Suppressor macrophage (primary cell): ENCODE measurements at places on chromosomes 13 and 19.

GRCh38 chr13:39051157-39051556 lies 12.9 kb downstream of the NHLRC3 start:
- DNase-seq: peak; percentile 37

DNA sequence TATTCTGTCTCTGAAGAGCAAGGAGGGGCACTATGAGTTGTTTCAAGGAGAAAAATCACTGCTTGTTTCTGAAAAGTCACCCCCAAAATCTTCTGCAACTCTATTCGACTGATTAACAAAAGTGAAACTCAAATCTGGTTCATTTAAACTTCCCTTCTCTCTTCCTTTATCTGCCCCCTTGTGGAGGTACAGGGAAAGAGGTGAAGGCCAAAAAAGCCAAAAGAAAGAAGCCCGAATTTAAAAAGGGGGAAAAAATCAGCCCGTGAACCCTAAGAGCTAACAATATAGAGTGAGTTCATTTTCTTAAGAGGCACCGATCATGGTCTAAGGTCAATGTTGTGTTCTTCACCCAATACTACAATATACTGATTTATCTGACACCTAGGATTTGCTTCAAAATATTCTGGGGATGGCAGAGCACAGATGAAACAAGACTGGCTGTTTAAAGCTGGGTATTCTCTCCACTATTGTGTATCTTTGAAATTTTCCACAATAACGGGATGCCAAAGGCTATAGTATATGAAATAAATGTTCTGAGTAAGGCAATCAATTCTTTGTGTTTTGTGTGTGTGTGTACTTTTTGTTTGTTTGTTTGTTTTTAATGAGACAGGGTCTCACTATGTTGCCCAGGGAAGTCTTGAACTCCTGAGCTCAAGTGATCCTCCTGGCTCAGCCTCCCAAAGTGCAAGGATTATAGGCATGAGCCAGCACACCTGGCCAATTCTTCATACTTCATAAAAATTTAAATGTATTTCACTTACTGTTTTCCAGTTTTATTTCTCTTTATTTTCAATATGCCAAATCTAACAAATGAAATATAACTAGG lies 55.0 kb upstream of the EEF1AKMT1 start:
- peak; percentile 85 for DNase-seq

GRCh38 chr13:114164053-114164452 lies 15.0 kb upstream of the CFAP97D2 start:
- no peak for DNase-seq

- no peak for DNase-seq
Observed at GRCh38 chr13:46606970-46607369, 54.0 kb downstream of the LRCH1 start.

DNA sequence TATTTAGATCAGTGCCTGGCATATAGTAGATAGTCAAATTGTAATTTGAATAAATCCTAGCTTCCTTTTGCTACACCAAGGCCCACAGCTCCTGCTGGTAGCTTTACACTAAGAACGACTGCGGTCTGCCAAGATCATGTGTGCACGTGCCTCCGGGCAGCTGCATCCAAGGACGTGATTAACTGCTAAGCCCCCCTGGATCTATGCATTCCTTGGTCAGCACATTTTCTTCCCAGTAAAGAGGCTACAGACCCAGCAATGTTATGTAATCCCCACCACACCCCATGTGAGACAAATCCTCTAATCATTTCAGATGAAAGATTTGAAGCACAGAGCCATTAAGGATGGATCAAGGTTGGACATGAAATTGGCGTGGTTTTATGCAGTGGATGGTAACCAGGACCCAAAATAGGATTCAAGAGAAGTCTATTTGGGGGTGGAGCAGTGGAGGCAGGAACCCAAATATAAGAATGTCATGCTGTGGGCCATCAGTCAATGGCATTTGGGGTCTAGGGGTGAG lies 65.2 kb upstream of the PEG3 start:
- DNase-seq: no peak

DNA sequence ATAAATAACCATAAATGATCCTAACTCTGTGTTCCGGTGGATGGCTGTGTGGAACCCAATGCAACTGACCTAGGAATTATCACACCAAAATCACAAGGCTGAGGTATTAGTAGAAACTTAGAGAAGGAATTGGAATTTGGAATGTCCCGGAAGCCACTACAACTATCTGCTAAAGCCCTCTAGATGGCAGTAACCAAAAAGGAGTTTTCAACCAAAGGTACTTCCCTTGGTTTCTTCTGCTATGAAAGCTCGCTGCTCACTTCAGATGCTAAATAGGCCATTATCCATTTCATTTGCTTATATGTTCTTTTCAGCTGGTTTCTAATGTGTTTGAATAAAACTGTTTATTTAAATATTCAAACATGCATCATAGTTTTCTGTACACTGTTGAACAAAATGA lies 1589.1 kb upstream of the SPRY2 start:
- no peak for DNase-seq

GRCh38 chr13:29746148-29746677 lies 104.2 kb downstream of the UBL3 start:
- no peak for DNase-seq

DNA sequence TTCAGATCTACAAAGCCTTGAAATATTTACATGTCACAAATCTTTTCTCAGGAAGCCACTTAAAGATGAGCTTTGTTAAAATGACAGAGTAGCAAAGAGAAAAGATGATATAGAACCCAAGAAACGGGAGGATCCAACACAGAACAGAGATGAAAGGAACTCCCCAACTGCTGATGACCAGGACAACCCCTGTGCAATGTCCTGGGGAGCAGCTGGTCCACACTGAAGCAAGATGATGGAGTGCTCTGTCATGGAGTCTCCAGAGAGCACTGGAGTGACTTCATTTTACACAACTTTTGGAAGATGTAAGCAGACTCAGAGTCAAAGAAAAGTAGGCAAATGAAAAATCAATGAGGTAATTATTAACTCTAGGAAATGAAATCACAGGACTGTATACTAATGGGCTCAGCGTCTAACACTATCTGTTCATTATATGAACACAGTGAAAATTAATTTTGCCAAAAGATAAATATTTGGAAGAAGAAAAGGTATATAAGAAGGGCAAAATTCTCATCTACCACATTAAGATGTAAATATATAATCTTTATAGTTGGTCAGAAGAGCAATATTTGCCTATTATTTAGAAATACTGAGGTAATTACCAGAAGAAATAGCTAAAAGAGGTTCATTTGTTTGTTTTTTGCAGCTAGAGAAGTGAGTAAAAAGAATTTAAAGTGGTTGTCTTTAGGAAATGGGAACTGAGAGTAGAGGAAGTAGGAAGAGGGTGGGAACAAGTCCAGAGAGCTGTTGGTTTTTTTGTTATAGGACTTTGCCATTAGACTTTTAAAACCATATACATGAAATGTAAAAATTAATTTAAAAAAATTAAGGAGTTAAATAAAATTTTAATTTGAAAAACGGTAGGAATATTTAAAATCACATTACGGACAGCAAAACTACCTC lies 30.5 kb downstream of the MTRF1 start:
- DNase-seq: peak; percentile 17

- DNase-seq: no peak
Observed at GRCh38 chr19:575527-576506, 3.4 kb downstream of the BSG start.

DNA sequence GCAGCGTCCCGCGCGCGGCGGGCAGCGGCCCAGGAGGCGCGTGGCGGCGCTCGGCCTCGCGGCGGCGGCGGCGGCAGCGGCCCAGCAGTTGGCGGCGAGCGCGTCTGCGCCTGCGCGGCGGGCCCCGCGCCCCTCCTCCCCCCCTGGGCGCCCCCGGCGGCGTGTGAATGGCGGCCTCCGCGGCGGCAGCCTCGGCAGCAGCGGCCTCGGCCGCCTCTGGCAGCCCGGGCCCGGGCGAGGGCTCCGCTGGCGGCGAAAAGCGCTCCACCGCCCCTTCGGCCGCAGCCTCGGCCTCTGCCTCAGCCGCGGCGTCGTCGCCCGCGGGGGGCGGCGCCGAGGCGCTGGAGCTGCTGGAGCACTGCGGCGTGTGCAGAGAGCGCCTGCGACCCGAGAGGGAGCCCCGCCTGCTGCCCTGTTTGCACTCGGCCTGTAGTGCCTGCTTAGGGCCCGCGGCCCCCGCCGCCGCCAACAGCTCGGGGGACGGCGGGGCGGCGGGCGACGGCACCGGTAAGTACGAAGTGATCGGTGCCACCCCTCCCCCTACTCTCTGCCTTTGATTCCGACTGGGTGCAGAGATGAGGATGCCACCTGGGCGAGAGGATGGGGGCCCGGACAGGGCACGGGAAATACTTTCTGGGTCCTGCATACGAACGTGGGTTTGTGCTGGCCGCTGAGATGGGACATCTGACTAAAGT lies 874 bp downstream of the TRIM28 start:
- peak; percentile 91 for DNase-seq

- DNase-seq: peak; percentile 37
Observed at GRCh38 chr13:36395280-36395679, 37.0 kb upstream of the CCNA1 start.

DNA sequence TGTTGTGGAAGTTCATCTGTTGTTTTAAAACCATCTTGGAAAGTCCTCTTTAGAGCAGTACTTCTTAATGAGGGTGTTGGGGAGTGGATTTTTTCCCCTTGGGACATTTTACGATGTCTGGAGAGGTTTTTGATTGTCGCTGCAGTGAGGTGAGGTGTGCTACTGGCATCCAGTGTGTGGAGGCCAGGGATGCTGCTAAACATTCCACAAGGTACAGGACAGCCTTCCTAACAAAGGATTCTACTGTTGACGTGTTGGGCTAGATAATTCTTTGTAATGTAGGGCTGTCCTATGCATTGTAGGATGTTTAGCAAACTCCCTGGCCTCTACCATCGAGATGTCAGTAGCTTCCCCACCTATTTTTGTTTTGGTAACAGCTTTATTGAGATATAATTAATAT lies 33.3 kb downstream of the NAA16 start:
- DNase-seq: no peak

DNA sequence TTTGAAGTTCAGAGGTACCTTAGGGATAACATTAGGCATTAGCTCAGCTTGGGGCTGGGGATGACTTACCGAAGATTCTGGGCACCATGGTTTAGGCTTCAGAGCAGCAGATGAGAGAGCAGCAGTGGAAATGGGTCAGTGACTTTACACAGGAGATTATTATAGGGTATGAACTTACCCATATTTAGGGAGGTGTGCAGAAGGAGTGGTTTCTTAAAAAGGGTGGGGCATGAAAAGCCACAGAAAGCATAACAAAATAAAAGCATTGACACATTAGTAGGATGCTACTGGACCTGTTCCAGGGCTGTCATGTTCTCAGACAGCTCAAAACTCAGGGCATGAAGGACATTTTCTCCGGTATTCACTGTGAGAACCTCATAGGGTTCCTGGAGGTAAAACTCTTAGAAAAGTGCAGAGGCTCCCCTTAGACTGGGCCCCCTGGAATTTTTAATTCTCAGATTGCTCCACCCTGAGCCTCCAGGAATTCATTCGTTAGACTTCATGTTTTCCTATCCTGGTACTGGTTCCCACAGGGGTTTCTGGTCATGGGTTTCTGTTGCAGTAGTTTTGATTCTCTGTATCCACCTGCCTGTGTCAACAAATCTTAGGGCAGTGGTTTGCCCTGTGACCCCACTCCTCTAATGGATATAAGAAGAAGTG lies 20.7 kb downstream of the IGFL1 start:
- DNase-seq: no peak

DNA sequence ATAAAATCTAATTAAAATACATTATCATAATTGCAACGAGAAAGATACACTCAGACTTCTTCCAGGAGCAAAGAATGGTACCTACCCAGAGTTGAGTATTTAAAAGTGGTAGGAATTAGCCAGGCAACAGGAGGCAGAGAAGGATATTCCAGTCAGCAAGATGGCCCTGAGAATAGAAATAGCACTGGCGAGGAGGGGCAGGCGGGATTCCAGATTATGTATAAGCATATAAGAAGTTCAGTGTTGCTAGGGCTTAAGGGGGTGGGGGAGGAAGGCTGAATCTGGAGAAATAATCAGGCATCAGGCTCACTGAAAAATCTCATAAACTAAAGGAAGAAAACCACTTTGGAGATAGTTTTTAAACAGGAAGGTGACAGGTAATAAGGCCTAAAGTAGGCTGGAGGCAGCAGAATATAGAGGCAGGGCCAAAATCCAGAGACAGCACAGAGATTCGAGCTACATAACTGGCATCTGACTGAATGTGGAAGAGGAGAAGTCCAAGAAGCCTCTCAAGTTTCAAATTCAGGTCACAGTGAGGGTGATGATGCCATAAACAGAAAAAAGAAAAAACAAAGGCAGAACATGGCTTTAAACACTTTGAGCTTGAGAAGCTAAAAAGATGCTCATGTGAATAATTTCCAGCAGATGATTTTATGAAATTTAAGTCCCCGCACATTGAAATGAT lies 7.5 kb downstream of the KPNA3 start:
- no peak for DNase-seq

GRCh38 chr19:35357867-35358573 lies at the start of gene FFAR3:
FFAR3 (plus strand) TSS chr19:35358460; CDS start chr19:35358891, 431 bp downstream.
- DNase-seq: peak; percentile 90

GRCh38 chr13:74132152-74132775 lies 1.9 kb downstream of the KLF12 start:
- no peak for DNase-seq

GRCh38 chr13:51048616-51049015 lies 62.5 kb downstream of the C13orf42 start:
- no peak for DNase-seq

- no peak for DNase-seq
Observed at GRCh38 chr13:94177041-94177440, 302.4 kb downstream of the DCT start.

- DNase-seq: peak; percentile 22
Observed at GRCh38 chr13:79385694-79386093, 20.4 kb downstream of the RBM26 start.

GRCh38 chr13:66659286-66659685 lies 570.9 kb downstream of the PCDH9 start:
- DNase-seq: no peak

GRCh38 chr13:59790626-59791025 lies 373.1 kb downstream of the DIAPH3 start:
- DNase-seq: no peak

- peak; percentile 98 for DNase-seq
Observed at GRCh38 chr19:12440541-12441316, at the start of gene ZNF443. ZNF443 (minus strand) TSS chr19:12441021; CDS start chr19:12440914, 107 bp downstream.

GRCh38 chr13:36190771-36191170 lies 23.6 kb downstream of the SOHLH2 start:
- no peak for DNase-seq

GRCh38 chr19:18895824-18896341 lies at the start of gene CERS1:
CERS1 (minus strand) TSS chr19:18896158; CDS start chr19:18896072, 86 bp downstream.
- no peak for DNase-seq

GRCh38 chr13:47111499-47111898 lies 214.6 kb upstream of the HTR2A start:
- DNase-seq: no peak

DNA sequence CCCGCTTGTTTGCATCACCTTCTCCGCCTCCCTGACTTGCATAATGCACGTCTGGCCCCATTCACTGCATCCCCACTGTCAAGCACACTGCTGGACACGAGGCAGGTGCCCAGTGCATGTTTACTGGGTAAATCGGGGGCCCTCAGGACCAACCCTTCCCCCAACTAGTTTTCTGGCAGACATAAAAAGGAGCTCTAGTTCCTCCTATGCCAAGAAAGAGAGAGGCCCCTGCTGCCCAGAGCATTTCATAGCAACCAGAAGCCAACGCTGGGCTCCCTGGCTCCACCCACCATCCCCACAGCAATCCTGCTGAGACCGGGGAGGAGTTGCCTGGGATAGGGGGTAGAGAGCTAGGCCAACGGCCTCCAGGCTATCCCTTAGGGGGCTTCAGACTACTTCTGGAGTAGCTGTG lies 23.2 kb downstream of the ANKRD27 start:
- DNase-seq: peak; percentile 7
